Smooth muscle cell of the brain vasculature (primary cell): ENCODE measurements at places on chromosomes 13 and 19.

DNA sequence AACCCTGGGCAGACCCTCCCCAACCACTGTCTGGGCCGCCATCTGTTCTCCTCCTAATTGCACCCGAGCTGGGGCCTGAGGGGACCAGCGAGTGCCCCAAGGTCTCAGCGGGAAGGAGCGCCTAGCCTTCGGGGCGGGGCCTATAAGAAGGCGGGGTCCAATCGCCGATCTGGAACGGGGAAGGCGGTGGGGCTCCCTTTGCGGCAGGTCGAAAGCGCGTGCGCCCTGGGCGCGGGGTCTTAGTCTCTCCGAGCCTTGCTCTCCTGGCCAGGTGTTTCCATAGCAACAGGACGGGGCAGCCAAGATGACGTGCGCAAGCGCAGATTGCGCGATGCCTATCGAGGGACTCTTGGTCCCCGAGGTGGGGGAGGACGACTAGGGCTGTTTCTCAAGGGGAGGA, 2.8 kb downstream of the MAST1 start:
- DNase-seq: no peak

DNA sequence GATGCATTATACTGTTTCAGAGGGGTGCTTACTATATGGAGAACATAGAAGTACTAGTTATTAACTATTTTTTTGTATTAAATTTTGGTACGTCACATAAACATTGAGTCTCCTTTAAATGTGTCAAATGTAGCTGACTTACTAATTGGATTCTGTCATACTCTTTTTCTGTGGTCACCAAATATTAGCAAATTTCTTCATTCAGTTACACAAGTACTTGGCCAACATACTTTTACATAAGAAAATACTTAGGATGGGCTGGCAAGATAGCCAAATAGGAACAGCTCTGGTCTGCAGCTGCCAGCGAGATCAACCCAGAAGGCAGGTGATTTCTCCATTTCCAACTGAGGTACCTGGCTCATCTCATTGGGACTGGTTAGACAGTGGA, 19.2 kb downstream of the LPAR6 start:
- no peak for DNase-seq

DNA sequence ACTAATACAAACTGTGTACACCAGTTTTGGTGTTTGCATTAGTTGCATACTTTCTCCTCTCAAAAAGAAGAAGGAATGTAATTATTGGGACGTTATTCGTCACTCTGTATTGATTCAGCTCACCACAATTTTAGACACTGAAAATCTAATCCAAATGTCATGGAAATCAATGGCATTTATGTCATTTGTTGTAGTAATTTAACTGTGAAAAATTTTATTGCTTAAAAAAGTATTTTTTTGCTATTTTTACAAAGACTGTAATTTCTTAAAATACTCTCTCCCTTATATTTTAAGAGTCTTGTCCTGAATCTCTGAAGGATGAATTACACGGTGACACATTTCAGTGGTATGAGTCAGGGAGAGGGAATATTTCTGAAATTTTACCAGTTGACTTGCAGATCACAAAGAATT, 2117.6 kb downstream of the PCDH9 start:
- no peak for DNase-seq

- no peak for DNase-seq
These were observed 3.6 kb upstream of the ASF1B start for GRCh38 chr19:14139944-14140343.

DNA sequence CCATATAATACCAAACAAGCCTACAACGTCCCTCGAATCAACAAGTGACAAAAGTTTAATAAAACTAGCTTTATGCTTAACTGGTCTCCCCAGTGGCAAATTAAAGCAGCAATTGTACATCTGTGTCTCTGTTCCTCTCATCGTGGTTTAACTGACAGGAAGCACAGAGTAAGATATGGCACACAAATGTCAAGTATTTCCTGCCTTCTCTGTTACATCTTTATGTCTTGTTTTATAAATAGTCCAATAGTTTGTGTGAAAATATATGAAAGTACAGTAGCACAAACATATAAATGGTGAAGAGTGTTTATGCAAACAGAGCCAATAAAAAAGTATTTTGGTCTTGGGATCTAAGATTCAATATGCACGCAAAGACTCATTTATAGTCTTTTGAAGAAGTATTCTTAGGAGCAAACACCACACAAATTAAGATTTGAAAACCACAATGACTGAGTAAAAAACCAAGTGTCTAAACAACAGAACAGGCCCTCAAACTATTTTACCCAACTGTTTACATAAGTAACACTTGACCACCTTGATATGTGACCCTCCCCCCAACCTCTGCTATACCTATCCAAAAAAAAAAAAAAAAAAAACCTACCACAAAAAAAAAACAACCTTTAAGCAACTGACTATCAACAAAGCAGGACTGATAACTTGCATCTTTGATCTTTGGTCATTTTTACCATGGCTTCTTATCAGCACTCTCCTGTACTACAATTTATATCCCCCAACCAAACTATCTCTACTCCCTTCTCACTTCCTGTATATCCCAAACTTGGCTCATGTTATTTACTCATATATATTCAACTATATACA, 14.0 kb downstream of the ELF1 start:
- DNase-seq: no peak

DNA sequence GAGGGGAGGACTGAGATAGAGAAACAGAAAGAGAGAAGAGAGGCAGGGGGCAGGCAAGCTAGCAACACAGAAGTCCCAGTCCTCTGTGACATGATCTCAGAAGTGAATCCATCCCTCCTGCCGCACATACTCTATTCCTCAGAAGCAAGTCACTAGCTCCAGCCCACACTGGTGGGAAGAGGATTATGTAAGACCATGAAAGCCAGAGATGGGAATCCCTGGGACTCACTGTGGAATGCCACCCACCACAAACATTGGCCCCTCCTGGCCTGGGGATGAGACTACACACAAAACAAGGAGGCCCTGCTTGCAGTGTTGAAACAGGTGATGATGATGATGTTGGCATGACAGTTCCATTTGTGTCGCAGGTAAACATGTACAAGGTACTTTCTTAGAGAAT, 419.9 kb downstream of the IRS2 start:
- no peak for DNase-seq
